ENCODE measurements at places on chromosomes 5 and 9.

DNA sequence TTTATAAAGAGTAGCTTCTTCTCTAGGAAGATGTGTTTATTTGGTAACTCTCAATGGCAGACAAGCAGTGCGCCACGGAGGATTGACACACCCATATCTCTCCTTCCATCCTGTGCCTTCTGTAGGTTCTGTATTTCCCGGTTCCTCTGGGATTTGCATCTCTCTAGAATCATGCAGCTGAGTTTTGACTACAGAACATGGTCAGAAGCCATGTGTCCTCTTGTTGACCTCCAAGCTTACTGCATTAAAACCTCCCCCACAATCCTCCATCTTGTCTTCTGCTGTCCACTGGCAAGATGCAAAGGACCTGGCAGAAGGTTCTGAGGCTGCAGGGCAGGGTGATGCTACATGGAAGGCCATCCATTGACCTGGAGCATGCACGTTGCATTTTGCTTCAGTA lies 482.0 kb downstream of the DMRT2 start:
- no peak for DNase-seq

- DNase-seq = no peak
These were observed 105.3 kb downstream of the TRIM36 start for GRCh38 chr5:115064380-115064779.

GRCh38 chr5:94361832-94362796 lies 256.3 kb downstream of the KIAA0825 start:
- DNase-seq = peak; percentile 31

- DNase-seq = no peak
These were observed 250.6 kb downstream of the KDM4C start for GRCh38 chr9:7008411-7008810.

- DNase-seq = no peak
These were observed 26.5 kb downstream of the COL27A1 start for GRCh38 chr9:114181607-114182409.

DNA sequence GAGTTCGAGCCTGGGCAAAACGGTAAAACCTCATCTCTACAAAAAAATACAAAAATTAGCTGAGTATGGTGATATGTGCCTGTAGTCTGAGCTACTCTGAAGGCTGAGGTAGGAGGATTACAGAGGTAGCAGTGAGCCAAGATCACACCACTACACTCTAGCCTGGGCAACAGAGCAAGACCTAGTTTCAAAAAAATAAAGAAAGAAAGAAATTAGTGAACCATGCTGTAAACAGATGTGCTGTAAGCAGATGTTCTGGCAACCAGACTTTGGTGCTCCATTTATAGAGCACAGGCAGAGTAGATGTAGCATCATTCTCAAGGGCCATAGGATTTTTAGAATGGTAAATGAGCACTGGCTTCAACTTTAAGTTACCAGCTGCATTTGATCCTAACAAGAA lies 115.4 kb downstream of the ST8SIA4 start:
- no peak for DNase-seq

GRCh38 chr5:136242611-136243010 lies 49.6 kb upstream of the SMIM32 start:
- no peak for DNase-seq

GRCh38 chr5:149961957-149962409 lies 1.4 kb downstream of the SLC26A2 start:
- peak; percentile 84 for DNase-seq

DNA sequence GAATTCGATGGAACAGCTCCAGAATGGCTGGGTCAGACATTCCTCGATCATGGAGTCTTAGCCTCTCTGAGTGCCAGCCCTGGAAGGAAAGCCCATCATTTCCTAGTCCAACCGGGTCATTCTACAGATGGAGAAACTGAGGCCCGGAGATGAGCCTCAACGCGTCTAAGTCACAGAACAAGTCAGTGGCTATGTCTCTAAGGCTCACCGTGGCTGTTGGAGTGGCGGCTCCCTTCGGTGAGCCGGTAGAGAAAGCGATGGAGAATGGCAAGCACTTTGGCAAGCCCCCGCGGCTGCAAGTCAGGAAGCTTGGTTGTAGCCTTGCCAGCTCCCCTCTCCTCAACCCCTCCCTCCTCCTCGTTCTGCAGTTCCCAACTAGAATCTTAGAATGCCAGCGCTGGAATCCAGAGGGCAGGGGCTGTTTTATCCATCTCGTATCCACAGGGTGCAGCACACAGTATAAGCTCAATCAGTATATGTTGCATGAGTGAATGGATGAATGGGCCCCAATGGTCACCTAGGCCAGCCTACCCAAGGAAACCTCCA lies 438 bp upstream of the ARSI start:
- DNase-seq = no peak

All from PC-3 (cell line).